ENCODE measurements at places on chromosomes 12 and 14.

DNA sequence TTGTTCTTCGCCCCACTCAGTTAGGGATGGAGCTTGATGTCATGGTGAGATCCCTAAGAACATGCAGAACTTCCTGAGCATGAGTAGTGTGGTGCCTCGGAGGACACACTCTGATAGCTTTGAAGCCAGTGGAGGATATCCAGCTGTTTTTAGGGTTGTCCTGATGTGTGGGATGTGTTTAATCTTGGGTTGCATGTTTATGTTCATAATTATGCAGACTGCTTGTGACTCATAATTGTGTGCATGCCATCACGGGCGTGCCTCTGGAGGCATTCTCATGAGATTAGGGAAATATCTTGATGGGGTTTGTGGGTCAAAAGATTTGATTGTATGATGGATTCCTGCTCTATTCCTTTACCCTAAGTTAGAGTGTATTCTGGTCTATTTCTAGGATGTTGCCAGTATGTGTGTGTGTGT, 267.4 kb upstream of the PELI2 start:
- DNase-seq, result no peak

- no peak for DNase-seq
These were observed 79.5 kb downstream of the FAR2 start for GRCh38 chr12:29228474-29229157.

GRCh38 chr14:101781240-101782061, 19.9 kb downstream of the PPP2R5C start:
- no peak for DNase-seq

GRCh38 chr12:92629349-92630065, 73.3 kb upstream of the PLEKHG7 start:
- DNase-seq, result no peak

DNA sequence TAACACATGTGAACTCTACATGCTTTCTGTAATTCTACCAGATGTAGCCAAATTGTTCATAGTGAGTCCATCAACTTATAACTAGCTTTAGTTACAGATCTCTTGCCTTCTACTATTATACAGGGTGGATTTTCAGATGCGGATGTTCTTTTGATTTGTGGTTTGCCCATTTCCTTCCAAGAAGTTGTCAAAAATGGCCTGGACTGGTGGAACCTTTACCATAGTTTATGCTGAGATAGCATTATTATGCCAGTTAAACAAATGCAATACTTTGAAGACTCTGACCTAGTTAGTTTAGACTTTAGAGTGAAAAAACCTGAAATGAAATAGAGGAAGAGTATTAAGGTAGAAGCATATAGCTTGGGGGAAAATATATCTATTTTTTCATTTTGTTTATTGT, 27.4 kb upstream of the CFL2 start:
- DNase-seq, result no peak

DNA sequence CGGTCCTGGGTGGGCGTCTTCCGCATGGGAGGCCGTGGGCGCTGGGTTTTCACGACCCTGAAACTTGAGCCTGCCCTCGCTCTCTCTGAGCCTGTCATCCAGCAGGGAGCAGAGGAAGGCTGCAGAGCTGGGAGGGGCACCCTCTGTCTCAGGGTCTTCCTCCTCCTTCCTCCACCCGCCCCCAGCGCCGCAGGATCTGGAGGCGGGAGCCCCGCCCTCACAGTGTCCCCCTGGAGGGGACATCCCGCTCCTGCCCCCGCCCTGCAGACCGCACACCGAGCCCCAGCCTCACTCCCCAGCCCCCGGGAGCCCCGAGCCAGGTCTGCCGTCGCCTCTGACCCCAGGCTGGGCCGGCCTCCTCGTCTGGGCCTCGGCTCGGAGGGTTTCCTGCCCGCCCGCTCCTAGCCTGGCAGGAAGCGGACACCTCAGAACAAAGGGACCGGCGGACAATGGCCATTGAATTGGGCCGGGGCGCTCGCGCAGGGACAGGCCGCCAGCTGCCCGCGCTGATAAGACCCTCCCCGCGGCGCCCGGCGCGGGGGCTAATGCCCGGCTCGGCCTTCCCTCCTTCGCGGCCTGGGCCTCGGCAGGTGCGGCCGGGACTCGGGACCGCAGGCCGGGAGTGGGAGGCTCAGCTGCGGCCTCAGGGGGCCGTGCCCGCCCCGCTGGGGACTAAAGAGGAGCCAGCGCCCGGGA, 15.3 kb upstream of the NUDT14 start:
- no peak for DNase-seq

- no peak for DNase-seq
These were observed 486.8 kb downstream of the KCNH5 start for GRCh38 chr14:62558451-62558850.

Data from stimulated activated CD8-positive, alpha-beta memory T cell treated with anti-CD3 and anti-CD28 coated beads, Interleukin-2, amount 100 ng/mL, for 1 hour (primary cell).